ENCODE measurements at places on chromosomes 6 and 20.

- DNase-seq: no peak
Measured at GRCh38 chr6:42025845-42026243, 24.5 kb upstream of the TAF8 start.

DNA sequence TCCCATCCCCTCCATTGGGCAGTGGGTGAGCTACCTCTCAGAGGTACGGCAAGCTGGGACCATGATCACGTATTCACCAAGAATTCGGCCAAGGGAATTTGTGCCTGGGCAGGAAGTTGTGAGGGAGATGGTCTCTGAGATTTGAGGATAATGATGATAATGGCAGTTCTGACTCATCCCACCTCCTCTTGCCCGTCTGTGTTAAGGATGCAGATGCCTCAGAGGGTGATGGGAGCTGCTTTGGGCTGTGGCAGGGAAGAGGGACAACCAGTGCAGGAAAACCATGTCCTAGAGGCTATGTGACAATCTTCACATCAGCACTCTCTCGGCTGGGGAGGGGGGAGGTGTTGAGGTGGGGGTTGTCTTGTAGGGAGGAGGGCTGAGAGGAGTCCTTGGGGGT is 4.3 kb downstream of the TGM6 start:
- no peak for DNase-seq

DNA sequence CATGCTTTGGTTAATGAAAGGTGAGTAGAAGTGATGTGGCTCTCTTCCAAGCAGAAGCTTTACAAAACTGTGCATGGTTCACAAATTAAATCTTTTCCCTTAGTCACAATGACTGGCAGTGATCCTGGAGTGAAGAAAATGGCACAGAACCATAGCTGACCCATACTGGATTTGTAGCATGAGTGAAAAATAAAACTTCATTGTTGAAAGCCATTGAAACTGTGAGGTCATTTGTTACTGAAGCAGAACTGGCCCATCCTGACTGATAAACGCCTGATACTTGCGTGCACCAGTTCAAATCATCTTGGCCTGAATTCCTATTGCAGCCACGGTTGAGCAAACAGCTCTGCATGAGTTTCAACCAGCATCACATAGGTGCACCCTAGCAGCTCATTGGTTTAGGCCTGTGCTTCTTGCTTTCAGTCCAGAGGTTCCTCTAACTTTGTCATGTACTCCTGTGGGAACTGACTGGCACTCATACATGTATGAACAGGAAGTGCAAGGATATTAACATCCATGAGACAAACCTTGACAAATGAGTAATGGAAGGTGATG is 40.5 kb downstream of the SAMD5 start:
- no peak for DNase-seq

- DNase-seq: no peak
Measured at GRCh38 chr6:147664092-147664491, 155.6 kb downstream of the SAMD5 start.

GRCh38 chr6:104459543-104459942 is 400.2 kb downstream of the HACE1 start:
- no peak for DNase-seq

DNA sequence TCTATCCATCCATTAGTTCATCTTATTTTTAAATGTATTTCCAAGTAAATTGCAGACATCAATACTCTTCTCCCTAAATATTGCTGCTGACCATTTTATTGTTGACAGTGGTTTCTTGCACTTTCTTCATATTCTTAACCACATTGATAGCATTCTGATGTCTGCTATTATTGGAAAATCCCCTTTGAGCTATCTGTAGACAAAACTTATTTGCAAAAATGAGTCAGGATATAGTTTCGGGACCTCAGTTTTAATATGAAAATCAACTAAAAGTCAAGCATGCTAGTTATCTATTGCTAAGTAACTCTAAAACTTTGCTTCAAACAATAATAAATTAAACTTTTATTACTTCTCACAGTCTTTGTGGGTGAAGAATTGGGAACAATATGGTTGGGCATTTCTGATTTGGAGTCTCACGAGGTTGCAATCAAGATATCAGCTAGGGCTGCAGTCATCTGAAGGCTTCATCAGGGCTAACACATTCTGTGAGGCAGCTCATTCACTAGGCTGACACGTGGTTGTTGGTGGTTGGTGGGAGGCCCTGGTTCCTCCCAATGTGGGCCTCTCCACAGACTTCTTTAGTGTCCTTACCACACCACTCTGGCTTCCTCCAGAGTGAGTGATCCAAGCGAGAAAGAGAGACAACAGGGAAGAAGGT is 32.7 kb downstream of the CD109 start:
- no peak for DNase-seq

- no peak for DNase-seq
Measured at GRCh38 chr20:36974660-36975059, 23.2 kb upstream of the SAMHD1 start.

- DNase-seq: no peak
Measured at GRCh38 chr6:53048431-53049195, 16.6 kb upstream of the FBXO9 start.

DNA sequence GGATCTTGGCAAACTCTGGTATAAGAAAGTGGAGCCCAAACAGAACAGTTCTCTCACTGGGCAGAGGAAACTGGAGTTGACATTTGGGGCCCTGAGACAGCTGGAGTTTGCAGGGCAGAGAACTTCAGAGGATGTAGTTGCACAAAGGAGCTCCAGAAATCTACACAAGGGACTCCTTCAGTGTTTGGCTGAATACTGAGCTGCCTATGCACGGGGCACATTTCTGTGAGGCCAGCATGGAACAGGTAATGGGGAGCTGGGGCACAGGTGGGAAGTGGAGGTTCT is 169.3 kb downstream of the ANKRD60 start:
- DNase-seq: no peak

- no peak for DNase-seq
Measured at GRCh38 chr20:62977613-62978560, 25.4 kb downstream of the SLC17A9 start.

DNA sequence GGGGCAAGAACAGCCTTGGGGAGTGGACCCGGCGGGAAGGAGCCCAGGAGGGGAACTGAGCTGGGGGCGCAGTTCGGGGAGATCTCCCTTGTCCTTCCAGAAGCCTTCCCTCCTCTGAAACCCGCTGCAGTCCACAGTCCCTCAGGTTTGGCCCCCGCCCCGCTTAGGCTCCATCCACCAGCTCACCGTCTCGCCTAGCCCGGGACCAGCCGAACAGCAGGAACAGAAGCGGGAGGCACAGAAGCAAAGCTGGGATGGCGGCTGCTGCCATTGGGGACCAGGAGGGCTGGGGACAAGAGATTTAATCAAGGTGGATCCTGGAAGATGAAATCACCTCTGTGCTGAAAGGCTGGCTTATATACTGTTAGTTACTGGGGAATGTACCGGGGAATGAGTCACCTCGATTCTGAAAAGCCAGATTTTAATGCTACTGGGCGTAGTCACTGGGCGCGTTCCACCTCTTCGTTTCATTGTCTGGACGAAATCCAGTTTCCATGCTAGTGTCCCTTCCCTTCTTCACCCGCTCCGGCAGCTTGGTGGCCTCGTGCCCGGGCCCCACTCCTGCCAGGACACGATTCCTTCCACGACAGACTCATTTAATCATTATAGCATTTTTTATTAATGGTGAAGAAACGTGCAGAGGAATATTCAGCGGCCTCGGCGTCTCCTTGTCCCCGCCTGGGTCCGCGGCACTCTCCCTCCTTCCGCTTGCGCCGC is at the start of gene RAET1L:
Gene RAET1L (minus strand): TSS at position 332 of the 717 bp plus-strand sequence. CDS start 61 bp downstream, at position 271.
- no peak for DNase-seq

DNA sequence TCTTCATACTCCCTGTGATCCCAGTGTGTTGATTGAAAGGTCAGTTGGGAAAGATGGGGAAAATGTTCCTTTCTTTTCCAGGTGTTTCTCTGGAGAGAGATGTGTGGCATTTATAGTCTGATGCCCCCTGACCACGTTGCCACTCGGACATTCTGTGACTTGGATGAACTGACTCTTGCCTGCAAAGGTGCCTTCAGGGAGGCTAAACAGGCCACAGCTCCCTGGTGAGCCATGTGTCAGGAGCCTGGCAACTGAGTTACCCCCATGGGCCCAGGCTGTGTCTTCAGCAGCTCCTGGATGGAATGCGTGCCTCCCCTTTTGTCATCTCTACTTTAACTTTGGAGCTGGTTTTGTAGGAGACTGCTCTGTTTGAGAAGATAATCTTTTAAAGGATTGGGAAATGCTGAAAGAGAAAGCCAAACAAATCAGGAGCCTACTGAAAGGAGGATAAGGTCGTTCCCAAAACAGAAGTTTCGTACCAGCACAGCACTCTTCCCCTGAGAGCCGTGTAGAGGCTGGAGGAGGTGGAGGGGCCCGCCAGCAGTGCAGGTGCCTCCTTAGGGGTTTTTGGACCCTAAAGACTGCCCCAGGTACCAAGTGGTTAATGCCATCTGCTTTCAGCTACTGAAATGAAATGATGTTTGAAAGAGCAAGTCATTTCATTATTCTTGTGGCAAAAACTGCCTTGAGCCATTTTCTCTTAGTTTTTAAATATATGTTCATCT is 322.8 kb downstream of the ZFAND3 start:
- no peak for DNase-seq

- no peak for DNase-seq
Measured at GRCh38 chr6:209432-210103, 82.7 kb upstream of the DUSP22 start.

DNA sequence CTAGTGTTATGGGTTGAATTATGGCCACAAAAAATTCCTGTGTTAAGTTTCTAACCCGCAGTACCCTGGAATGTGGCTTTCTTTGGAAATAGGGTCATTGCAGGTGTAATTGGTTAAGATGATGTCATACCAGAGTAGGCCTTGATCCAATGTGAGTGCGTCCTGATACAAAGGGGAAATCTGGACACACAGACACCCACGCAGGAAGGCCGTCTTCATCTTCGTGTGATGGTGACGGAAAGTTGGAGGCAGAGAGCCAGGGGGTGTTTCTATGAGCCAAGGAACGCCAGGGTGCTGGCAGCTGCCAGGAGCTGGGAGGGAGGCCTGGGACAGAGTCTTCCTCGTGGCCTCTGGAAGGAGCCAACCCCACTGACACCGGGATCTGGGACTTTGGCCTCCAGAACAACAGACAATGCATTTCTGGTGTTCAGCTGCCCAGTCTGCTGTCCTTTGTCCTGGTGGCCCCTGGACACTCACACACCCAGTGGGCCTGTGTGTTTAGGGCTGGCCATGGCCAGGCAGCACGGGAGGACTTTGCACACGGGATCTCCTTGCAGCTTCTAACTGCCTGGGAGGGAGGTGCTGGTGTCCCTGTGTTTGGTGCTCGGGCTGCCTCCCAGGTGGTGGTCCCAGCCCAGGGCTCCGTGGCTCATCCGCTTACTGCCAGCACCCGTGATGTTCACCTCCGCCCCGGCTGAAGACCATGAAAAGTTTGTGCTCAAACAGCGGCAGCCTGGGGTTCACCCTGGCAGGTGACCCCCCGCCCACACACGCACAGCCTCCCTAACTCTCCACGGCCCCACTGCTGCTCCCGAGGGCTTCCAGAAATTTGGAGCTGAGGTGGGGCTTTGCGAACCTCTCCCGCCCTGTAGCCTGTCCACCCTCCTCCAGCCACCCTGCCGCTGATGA is 53.4 kb upstream of the GATA5 start:
- DNase-seq: no peak

GRCh38 chr6:26250698-26251044 is 114.3 kb upstream of the BTN3A2 start:
- no peak for DNase-seq

DNA sequence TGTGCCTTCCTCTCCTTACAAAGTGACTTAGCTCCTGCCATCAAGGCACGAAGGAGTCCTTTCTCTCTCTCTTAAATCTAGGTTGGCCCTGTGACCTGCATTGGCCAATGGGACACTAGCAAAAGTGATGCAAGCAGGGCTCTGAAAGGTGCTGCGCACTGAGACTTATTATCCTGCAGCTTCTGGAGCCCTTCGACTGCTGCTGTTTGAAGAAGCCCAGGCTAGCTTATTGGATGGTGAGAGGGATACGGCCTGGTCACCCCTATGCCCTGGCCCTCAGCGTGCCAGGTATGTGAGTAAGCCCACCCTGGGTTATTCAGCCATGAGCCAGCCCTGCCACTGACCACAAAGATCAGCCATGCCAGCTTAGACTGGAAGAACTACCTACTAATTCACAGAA is 74.5 kb upstream of the GGTLC1 start:
- DNase-seq: no peak
